ENCODE measurements at places on chromosomes 3 and 15. TPM values are rescaled to one million over a fixed set of nuclear protein-coding genes. Genes with fewer than 3 reads are reported as not detected.

DNA sequence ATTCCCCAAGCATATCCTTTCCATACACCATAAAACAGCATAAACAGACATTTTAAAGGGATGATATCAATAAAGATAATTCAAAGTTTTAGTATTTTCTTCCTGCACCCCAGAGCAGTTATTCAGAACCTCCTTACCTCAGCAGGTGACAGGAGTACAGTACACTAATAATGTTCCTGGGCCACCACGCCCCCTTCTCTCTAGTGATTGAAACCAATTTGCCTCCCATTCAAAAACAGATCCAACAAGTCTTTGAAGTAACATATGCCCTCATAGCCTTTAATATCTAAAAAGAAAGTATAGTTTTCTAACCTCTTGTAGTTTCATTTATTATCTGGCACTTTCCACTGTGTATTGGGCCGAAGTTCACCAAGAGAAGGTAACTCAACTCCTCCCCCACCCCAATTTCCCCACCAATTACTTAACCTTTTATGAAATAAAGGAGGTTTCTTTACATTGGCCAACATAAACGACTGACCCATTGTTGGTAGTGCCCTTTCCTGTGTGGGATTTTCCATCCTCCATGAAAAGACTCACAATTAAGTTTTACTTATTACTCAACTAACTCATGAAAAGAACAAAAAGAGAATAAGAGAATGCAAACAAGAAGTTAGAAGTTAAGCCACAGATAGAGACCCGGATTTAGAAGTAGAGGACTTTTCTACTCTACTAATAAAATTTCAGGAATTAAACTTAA is 5.0 kb upstream of the ATP8B4 start:
- no peak for DNase-seq

ACKR2 gene
- polyA plus RNA-seq = 3.6 TPM

- DNase-seq = no peak
These were observed 8.6 kb upstream of the CSK start for GRCh38 chr15:74773329-74773728.

DNA sequence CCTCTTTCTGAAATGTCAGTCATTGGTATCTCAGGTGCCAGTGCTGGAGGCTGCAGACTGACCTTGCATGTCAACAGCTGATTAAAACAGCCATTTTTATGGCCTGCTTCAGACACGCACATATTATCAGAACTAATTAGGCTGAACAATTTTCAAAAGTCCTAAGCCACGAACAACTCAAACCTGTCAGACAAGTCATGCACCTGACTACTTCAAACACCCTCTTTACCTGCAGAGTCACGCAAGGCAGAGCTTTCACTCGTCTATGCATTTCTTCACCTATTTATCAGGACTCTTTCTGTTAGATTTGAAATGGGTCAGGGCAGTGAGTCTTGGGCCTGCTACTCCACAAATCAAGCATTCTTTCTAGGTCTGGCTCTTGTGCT is 26.7 kb downstream of the CLK3 start:
- DNase-seq = no peak

DNA sequence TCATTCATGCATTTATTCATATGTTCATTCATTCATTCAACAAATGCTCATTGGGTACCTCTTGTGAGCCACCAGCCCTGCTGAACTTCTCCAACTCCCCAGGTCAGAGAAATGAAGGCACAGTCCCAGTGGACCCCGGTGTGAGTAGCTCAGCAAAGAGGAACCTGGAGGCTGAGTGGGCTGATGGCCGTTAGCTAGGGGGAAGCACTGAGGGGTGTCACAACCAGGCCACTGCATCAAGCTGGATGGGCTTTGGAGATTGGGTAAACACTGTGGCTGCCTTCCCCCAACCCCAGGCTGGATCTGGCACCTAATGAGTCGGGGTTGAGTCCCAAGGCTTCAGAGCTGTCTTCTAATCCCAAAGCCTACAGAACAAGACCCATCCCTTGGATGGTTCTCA is 12.1 kb upstream of the ALAS1 start:
- DNase-seq = no peak

DNA sequence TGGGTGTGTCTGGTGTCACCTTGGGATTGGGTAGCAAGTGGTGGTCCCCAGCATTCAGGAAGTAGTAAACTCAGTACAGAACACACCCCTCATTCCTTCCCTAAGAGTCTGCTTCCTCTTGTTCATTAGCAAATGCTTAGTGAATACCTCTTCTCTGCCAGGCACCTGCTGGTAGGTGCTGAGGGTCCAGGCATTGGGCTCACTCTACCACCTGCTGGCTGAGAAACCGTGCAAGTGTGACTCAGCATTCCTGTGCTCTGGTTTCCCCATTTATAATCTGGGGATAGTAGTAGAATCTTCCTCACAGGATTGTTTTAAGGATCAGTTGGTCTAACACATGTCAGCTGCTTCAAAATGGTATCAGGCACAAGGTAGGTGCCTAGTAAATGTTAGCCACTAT is 4.8 kb downstream of the SHF start:
- no peak for DNase-seq

DNA sequence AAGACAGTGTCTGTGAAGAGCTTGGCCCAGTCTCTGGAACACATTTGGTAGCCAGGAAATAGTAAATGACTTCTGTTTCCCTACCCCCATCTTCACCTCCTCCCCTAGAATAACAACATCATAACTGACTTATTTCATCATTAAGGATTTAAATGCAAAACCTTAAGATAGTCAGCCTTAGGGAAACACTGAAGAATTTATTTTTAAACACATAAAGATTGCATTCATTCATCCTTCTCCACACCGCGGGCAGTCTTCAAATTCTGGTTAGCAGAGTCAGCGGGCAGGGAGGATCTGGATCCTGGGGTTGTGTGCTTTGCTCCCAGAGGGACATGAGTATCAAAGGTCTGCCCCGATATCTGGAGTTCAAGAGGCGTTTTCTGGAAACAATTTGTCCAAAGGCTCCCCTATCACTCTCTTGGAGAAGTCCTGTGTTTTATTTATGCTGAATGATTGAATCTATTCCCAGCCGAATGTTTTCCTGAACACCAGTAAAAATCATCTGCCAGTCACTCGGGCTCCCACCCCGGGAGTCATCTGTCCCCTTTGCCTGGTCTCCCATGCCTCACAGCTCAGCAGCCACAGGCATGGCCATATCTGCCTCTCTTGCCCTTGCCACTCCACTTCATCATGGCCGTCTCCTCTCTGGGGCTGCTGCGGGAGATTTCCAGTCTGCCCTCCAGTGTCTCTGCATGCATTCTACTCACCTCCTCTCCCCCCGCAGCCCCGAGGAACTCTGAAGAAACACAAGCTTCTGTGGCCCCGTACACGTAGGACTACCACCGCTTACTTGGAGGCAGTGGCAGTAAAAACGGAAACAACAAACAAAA is 234.7 kb upstream of the CTDSPL start:
- DNase-seq = no peak

DNA sequence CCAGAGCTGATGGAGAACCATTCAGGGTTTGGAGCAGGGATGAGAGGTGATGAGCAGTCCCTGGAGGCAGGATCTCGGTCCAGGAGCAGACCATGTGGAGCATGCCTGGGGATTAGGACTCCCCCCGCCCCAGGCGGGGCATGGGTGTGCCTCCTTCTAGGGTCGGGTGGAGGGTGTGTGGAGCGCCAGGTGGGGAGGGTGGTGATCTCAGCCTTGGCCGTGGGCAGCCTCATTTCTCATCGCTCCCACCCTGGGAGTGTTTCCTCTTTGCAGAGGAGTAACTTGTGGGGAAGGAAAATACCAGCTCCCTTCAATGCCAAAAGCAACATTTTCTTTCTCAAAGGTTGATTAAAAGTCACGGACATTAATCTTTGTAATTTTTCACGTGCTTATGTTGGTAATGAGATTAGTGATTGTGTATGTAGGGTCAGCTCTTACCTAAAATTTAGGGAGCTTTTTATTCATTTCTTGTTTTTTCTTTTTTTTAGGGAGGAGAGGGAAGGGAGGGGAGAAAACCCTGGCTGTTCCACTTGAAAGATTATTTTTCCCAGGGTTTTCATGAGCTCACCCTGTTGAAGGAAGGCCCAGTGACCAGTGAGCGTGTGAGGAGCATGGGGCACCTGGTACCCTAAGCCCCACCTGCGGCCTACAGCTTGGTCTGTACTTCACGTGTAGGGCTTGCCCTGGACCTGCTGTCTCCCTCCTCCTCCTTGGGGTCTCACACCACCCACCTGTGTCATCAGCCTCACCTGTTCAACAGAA is 11.0 kb downstream of the FBLN2 start:
- no peak for DNase-seq

- DNase-seq = no peak
These were observed at the start of gene SNX22 for GRCh38 chr15:64151727-64152506. TSS of gene SNX22 (plus strand) at chr15:64151731. CDS start at chr15:64151776, 45 bp downstream.

ESYT3 gene
- polyA plus RNA-seq = 1.8 TPM

GRCh38 chr3:45628746-45629145 is 34.2 kb downstream of the LIMD1 start:
- no peak for DNase-seq

- DNase-seq = no peak
These were observed 30.6 kb downstream of the EPHA3 start for GRCh38 chr3:89138048-89138447.

RASGRF1 gene
- polyA plus RNA-seq = not detected

DNA sequence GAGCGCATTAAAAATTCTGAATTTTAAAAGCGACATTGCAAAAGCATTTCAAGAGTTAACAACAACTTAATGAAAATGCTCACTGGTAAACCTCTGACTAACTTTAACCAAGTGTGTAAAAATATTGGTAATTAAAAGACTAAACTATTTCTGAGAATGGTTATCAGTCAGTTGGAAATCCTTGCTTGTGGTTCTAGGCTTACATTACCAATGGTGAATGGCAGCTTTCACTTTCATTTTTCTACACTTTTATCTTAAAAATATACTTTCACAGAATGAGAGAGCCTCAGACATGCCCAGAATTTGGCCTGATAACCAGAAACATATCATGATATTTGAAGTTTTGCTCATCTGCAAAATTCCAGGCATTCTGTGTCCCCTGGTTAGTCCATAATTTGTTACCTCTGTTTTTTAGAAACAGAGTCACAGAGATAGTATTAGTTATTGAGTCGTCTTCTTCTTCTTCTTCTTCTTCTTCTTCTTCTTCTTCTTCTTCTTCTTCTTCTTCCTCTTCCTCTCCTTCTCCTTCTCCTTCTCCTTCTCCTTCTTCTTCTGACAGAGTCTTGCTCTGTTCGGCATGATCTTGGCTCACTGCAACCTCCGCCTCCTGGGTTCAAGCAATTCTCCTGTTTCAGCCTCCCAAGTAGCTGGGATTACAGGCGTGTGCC is 5.5 kb upstream of the RNF111 start:
- DNase-seq = no peak

B3GALNT1 gene
- 6.6 TPM for polyA plus RNA-seq

DNA sequence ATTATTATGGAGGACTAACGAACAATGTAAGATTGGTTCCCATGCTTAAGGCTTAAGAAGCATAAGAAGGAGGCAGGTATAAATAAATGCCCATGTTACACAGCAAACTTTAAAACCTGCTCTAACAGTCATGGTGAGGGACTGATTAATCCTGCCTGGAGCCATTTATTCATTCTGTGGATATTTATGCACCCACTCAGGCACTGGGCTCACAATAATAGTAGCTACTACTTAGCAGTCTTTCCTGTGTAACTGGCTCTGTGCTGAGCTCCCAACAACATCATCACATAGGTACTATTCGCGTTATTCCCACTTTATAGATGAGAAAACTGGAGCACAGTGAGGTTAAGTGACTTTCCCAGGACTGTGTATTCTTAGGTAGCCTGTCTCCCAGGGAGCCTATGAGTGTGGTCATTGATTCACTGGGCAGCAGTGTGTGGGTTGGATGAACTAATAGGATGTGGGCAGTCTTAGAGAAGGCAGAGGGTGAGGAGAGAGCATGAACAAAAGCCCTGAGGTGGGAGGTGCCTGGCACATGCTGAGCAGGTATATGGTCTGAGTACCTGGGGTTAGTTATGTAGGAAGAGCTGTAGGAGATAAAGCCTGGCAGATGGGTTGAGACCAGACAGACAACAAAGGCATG is 44.1 kb upstream of the UMPS start:
- DNase-seq = no peak

DNA sequence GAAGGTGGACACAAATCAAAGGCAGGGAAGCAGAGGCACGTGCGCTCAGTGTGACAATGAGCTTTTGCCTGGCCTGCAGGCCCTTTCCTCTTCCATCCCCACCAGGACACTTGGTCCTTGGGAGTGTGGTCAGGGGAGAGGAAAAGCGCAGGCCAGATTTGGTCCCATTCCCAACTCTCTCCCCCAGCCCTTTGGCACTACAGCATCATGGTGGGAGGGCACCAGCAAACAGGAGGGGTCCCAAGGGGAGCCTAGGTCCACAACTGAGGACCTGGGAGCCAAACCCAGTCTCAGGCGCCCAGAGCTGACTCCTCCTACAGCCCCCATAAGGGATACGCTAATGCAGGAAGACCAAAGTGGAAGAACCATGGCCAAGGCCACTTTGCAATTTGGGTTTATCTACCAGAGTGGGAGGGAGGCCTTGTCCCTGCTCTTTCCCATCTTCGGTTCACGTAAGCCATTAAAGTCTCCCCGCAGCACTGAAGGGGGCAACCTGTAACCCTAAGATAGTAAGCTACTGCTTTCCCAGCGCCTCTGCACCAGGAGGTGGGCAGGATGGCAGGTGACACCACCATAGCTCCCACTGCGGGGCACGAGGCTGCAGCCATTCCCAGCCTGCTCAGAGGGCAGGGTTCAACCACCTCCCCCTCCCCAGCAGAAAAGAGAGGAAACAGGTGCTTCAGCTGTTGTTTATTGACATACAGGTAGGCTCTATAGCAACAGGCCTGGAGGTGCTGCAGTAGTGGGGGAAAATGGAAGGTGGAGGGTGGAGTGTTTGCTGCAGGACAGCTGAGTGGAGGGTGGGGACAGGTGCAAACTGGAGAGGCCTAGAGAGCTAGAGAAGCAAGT is 993 bp upstream of the GRAMD2A start:
- DNase-seq = no peak

POC1A gene
- 10.6 TPM for polyA plus RNA-seq

DNA sequence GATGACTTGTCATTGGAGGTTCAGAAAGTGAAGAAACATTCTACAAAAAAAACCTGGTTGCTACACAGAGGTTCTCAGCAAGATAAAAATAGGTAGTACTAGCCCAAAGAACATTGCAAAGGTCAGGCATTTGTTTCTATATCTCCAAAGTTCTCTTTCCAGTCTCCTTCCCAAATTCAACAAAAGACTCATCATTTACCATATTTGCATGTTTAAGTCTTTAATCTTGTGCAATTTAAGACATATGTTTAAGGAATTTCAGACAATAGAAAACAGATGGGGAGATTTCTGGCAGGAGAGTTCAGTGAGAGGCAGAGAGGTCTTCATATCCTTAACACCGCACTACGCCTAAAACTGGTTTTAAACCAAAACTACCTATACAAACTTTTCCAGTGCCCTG is 173.8 kb upstream of the THBS1 start:
- DNase-seq = peak; percentile 26

GRCh38 chr15:74383695-74384565 is 16.5 kb upstream of the CYP11A1 start:
- peak; percentile 22 for DNase-seq

GRCh38 chr15:25508369-25509002 is 69.7 kb upstream of the UBE3A start:
- DNase-seq = peak; percentile 55

- peak; percentile 99 for DNase-seq
These were observed 54.6 kb upstream of the VILL start for GRCh38 chr3:37935756-37936666.
